Left colon (tissue), 2 donors: ENCODE measurements at places on chromosomes 12 and 14.

- peak; percentile 53 for DNase-seq
Measured at GRCh38 chr14:20811986-20812975, 9.6 kb upstream of the RNASE1 start.

DNA sequence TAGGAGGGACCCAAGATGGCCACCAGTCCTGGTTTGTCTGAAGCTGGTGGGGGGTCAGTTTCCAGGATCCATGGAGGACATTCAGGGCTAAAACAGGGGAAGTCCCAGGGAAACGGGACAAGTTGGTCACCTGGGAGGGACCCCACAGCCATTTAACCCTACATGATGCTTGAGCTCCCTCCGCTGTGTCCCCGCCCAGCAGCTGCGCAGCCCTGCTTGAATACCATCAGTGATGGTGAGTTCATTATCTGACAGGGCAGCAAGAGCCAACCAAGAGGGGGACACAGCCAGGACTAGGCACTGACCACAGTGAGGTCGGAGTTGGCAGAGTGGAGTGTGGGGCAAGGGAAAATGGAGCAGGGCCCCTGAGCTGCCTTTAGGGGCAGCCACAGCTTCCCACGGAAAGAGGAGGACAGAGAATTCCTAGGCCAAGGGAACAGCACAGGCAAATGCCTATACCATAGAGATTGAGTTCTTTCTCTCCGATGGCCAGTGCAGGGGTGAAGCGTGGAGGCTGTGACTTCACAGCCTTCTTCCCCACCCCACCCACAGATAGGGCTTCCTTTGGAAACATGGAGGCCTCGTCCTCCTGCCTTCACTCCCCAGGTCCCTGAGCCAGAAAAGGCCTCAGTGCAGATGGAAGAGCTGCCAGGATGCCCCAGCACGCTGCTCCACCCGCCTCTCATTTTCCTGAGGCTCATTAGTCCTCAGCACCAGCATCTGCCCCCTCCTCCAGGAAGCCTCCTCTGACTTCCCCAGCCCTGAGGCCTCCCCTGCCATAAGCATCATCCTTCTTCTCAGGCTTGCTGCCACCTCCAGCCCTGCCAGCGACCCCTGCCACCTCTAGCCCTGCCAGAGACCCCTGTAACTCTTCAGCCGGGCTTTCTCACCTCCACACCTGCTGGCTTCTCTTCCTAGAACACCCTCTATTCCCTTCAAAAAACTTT, 51.4 kb downstream of the CYP46A1 start:
- no peak for DNase-seq

DNA sequence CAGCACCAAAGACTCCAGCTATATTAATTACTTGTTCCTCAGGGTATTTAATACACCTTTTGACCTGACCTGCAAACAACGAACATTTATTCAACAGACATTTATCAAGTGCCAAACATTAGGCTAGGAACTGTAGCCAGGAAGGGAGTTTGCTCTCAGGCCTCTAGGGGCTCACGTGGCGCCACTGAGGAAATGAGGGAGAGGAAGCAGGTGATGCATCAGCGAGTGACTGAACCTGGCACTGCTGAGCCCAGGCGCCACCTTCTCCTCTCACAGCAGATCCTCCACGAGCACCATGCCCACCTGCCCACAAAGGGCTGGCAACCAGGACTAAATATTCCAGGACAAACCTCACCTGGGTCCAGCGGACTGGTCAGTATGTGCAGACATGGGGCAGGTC, 50.2 kb downstream of the SETD3 start:
- no peak for DNase-seq

GRCh38 chr14:36582011-36582873, at the start of gene NKX2-8:
TSS of gene NKX2-8 (minus strand) at chr14:36582614. CDS start at chr14:36582389, 225 bp downstream.
- DNase-seq, result no peak

- DNase-seq, result no peak
Measured at GRCh38 chr14:51342226-51342625, 102.2 kb downstream of the TMX1 start.

DNA sequence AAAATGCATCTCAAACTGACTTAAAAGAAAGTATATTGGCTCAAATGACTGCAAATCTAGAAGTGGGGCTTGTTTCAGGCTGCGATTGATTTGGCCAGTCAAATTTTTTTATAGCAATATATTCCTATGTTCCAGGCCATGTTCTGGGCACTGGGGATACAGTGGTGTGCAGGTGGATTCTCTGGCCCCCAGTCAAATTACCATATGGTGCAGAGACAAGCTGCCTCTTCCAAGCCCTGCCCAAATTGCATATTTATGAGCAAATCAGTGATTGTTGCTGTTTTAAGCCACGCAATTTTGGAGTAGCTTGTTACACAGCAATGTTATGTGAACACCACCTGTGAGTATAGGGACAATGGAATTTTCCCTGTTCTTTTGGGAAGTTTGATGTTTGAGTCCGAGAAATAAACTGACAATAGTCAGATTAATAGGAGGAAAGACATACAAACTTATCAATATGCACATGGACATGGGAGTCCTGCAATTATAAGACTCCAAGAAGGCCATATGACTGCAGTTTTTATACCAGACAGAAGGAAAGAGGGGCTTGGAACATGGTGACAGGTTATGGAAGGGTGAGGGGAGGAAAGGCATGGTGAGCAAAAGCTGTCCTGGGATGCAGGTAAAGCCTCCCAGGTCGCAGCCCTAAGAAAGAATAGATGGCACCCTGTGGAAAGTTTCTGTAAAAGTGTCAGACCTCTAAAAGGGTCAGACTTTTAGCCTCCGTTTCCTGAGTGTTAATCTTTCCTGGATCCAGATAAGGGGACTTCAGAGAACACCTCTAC, 13.1 kb upstream of the CRY1 start:
- DNase-seq, result no peak

DNA sequence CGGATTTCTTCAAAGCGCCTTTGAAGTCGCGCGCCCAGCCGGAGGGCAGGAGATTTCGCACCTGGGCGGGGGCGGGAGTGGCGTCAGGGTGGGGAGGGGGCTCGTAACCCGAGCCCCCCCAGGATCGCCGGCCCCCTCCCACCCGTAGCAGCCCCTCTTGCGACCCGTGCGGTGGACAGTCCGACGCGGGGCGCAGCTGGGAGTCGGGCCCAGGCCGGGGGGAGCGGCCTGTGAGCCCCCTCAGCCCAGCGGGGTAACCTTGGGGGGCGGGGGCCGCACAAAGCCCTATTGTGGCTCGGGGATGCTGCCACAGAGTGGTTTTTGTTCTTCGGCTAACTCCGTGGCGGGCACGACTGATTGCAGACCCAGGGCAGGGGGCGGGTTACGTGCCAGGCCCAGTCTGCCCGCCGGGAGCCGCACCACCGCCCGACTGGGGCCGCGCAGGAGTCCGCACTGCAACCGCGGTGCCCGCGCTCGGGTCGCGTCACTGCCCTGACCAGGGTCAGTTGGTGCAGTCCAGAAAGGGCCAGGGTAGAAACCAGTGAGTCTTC, 4.2 kb upstream of the AAAS start:
- DNase-seq, result peak; percentile 51

DNA sequence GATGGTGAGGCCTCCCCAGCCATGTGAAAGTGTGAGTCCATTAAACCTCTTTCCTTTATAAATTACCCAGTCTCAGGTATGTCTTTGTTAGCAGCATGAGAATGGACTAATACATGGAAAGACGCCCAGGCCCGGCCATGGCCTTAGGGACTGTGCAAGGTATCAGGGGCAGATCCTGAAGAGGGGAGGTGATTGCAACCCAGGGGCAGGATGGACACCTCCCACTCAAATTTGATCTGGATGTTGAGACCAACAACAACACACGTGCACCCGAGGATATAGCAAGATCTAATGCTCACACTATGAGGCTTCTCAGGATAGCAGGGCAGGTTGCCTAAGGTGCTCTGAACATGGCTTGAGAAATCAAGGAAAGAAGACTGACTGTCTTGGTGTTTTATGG, 13.5 kb upstream of the SERPINA4 start:
- DNase-seq, result no peak

DNA sequence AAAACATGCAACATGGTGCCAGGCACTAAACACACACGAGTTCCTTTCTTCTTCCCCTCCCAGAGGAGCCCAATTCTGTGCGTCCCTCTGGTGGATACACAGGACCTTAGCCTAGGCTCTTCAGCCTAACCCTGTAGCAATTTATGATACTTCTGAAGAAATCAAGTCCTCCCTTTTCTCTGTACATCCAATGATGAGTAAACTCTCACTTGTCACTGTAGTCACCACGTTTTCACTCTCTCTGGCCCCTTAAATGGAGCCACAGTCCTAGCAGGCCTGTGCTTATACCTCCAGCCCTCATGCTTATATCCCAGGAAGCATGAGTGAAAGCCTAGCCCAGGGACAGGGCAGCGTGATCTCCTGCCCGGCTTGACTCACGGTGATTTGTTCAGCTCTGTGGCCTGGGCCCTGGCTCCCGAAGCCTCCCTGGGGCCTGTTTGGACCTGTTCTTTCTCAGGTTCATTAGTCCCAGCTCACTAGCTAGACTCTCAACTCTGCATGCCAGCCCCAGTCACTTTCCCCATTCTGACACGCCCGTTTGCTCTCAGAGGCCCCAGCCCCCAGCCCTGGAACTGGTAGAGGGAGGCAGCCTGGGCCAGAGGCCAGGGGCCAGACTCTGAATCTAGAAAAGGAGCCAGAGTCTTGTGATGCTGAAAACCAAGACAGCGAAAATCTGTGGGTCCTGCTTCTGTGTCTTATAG, 24.1 kb upstream of the PLEKHG3 start:
- no peak for DNase-seq

- DNase-seq, result peak; percentile 55
Measured at GRCh38 chr14:102317564-102318248, 1.8 kb upstream of the ZNF839 start.

- DNase-seq, result no peak
Measured at GRCh38 chr12:58148976-58149375, 207.6 kb downstream of the ATP23 start.

DNA sequence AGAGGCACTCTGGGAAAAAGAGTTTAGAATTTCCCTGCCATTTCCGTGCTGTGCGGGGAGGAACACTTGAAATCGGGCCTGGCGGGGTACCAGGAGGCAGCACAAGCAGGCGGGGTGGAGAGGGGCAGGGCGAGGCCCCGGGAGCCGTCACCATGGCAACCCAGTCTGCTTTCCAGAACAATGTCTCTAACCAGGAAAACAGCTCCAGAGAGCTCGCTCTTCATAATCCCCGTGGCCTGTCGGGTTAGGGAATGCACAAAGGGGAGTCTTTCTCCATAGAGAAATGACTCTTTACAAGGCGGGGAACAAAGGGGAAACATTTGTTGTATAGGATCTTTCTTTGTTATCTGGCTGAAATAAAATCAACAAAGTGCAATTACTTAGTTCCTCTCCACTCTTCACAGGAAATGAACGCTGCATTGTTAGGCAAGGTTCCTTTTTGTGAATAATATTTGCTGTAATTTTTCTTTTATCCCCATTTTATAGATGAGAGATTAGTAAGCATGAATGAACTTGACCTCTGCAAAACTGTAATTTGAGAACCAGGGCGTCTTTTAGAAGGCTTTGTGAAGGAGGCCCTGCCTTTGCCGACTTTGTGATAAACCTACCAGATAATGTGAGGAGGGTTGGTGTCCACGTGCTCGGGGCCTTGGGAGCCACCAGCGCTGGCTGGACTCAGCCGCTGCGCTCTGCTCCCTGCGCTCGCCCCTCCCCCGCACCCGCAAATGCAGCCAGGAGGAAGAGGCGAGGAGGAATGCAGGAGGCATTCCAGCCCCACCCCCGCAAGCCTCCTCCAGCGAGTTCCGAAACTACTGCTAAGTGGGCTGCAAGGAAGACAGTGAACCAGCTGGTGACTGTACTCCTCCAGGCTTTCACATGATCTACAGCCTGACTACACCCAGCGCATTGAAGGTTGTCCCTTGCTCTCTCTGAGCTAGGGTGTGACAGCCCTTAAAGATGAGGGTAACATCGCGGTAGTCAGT, 105.2 kb upstream of the ATF7IP start:
- peak; percentile 94 for DNase-seq

DNA sequence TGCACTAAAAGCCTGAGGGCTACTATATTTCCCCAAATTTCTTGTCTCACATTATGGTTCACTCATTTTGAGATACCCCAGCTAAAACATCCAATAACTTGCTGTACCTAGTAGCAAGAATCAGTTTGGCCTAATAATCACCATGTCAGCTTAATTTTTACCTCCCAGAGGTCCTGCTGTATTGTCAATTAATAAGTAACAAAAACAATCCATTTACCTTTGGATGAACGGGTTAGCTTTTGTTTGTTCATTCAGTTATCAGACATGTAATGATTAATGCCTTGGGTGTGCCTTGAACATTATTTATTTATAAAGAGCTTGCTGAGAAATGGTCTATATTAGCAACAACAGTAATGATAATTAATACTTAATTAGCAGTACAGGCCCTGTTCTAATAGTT, 57.0 kb downstream of the MON2 start:
- no peak for DNase-seq

- DNase-seq, result no peak
Measured at GRCh38 chr14:89221109-89221810, 195.8 kb downstream of the FOXN3 start.

- peak; percentile 69 for DNase-seq
Measured at GRCh38 chr14:90495357-90496276, 98.8 kb downstream of the CALM1 start.

DNA sequence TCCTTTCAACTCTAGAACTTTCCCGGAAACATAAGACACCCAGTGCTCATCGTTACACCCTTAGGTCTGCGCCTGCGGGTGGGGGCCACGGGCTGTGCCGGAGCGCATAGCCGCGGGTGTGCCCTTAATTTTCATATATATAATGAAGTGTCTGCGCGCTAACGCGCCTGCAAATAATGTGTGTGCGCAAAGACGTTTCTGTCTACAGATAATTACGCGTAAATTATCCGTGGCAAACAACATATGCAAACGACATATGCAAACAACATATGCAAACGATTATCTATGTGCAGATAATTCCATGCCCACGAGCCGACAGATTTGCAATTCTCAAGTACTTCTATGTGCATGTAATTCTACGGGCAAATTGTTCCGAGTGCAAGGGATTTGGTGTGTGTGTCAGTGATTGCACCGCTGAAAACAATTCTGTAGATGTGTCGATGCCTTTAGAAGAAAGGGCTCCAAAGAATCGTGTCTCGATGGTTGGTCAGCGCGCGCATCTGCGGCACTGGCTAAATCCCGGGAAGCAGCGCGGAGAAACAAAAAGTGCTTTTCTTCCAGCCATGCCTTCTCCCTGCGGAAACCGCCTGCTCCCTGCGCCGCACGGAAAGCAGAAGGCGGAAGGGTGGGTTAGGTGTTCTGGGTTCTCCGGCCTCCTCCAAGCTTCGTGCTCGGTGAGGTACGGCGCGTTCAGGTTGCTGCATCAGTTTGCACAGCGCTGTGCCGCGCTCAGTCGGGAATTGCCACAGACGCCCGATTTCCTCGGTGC, 34.5 kb upstream of the TBX5 start:
- no peak for DNase-seq

DNA sequence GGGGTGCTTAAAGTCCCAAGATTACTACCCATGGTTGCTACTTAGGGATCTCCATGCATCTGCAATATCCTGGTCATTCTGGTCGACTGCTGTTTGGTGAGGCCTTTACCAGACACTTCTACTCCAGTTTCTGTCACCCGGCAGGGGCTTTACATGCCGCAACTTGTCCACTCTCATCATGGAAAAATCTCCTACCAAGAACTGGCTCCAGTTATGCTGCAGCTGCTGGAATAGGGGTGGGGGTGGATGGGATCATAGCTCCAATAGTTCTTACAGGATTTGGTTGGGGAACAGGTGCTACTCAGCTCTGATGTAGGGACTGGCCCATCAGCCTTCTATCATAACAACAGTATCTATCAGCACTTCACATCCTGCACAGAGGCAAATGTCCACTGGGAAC, 51.6 kb downstream of the SPTB start:
- DNase-seq, result no peak
